ENCODE measurements at places on chromosomes 1 and 21.

DNA sequence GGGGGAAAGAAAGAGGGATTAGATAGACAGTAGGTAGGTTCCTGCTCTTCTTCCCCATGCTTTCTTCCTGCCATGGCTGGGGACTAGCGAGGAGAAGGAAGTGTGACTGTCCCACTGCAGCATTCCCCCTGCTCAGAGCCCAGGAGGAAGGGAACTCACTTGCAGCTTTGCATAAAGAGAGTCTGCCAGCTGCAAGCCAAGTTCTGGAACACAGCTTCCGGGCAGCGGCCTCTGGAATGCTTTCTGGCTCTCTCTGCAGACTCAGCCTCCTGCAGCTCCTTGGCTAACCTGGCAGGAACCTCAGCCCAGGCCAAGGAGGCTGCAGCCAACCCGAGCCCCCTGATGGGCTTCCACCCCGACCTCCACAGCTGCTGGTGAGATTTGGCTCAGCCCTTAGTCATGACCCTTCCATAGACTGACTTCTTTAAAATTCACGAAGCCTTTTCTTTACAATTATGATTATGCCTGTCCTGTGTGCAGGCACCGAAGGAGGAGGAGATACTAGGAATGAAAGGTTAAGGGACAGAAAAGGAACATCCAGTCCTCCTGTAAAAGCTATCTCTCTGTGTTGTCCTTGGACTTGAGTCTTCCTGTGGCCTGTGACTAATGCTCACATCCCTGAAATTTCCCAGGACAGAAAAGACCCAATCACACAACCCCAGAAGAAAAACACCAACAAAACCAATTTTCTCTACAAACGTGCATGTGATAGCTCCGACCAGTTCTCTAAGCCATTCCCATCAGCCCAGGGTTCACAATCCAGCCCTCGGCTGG lies 108.2 kb upstream of the OLIG2 start:
- DNase-seq, result peak; percentile 29

DNA sequence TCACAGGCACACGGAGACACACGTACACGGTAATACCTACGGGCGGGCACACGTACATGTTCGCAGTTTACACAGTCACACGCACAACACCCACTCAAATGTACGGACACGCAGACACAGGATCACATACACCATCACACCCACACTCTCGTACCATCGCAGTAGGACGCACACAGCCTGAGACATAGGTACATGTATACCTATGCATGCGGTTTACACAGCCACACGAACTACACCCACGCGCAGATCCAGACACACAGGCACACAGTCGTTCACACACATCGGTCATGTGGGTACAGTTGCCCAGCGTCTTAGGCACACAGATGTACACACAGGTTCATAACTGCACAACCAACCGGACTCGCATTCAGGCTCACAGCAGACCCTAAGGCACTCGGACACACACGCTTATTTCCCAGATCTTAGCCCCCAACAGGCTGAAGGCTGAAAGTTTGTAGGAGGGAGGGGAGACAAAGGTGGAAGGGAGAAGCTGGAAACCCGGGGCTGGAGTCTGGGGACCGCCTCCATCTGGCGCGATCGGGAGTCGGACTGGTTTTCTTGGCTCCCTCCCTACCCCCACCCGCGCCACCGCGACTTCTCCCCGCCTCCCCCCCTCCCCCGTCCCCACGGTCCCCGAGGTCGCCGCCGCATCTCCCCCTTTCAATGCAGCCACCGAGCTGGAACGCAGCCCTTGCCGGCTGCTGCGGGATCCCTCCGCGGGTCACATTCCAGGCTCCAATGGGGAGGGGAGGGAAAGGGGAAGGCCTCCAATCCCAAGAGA lies 51.9 kb upstream of the SYNC start:
- no peak for DNase-seq

DNA sequence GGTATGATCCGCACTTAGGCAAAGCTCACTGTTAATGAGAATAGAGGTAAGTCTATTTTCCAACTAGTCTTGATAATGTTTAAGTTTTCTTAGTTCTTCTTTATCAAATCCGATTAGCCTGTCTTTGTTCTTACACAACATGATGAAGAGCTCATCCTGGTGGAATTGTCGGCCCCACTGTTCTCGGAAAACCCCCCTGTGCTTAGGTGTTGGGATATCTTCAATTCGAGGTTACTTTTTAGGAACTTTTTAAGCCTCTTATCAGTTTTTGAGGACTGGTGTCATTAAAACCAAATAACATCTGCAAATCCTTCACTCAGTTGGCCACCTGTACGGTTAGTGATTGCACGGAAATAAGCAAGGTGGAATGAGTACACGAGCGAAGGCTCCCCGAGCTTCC lies 60.7 kb upstream of the KIF26B start:
- DNase-seq, result no peak

DNA sequence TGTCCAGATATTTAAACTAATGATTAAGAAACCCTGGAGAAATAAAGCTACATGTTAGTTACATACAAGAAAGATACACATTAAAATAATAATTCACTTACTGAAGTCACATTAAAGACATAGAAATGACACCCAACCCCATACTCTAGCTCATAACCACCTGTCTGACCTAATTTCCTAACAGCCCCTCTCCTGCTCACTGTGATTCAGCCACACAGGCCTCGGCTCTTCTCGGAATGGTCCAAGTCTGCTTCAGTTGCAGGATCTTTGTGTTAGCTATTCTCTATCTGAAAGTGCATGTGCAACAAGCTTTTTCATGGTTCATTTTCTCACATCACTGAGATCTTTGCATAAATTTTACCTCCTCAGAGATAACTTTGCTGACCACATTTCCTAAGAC lies 209.8 kb downstream of the TM2D1 start:
- DNase-seq, result no peak

- no peak for DNase-seq
Observed at GRCh38 chr21:36052860-36053714, 7.2 kb downstream of the SETD4 start.

DNA sequence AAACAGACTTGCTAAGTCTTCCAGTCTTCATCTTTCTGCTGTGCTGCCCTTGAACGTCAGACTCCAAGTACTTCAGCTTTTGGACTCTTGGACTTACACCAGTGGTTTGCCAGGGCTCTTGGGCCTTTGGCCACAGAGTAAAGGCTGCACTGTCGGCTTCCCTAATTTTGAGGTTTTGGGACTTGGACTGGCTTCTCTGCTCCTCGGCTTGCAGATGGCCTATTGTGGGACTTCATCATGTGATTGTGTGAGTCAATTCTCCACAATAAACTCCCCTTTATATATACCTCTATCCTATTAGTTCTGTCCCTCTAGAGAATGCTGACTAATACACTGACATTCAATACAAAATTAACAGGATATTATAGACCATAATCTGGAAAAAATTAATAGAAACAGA lies 628.1 kb downstream of the PLPP3 start:
- DNase-seq, result no peak

DNA sequence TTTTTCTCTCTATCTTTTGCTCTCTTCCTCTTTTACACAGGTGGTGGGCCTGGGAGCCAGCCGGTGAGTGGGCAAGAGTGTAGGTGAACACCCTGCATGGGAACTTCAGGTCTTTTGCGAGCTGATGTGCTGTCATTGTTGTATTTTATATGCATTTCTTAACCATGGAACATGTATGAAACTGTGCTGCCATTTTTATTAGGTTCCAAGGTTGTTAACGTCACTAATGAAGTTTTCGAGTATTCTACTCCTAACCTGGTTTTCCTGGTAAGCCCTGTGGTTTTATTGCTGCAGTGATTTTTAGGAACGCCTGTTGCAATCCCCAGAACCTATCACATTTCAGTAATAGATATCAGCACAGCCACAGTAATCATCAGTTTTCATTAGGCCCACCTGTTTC lies 14.8 kb upstream of the NID1 start:
- no peak for DNase-seq

- DNase-seq, result no peak
Observed at GRCh38 chr1:117372863-117373412, 5.7 kb downstream of the MAN1A2 start.

GRCh38 chr1:78005755-78006154 lies 1.0 kb downstream of the DNAJB4 start:
- DNase-seq, result peak; percentile 43

- DNase-seq, result peak; percentile 93
Observed at GRCh38 chr1:201408176-201408833, 9.2 kb upstream of the LAD1 start.

DNA sequence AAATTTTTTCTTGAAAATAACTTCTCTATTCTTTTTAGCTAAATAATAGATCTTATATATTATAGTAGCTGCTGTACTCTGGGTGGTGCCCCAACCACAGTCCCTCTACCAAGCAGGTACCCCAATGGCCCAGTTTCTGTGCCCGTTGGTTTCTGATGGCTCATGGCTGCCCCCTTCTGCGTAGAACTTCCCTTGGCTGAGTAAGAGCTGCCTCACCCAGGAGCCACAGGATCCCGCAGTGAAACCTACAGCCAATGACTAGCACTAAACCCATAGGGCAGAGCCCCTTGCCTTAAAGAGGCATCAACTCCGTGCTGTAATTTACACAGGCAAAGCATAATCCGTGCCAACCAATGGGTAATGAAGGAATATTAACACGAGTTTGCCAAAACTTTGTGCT lies 247.5 kb downstream of the USH2A start:
- no peak for DNase-seq

- no peak for DNase-seq
Observed at GRCh38 chr21:44656868-44657267, 864 bp upstream of the KRTAP12-3 start.

DNA sequence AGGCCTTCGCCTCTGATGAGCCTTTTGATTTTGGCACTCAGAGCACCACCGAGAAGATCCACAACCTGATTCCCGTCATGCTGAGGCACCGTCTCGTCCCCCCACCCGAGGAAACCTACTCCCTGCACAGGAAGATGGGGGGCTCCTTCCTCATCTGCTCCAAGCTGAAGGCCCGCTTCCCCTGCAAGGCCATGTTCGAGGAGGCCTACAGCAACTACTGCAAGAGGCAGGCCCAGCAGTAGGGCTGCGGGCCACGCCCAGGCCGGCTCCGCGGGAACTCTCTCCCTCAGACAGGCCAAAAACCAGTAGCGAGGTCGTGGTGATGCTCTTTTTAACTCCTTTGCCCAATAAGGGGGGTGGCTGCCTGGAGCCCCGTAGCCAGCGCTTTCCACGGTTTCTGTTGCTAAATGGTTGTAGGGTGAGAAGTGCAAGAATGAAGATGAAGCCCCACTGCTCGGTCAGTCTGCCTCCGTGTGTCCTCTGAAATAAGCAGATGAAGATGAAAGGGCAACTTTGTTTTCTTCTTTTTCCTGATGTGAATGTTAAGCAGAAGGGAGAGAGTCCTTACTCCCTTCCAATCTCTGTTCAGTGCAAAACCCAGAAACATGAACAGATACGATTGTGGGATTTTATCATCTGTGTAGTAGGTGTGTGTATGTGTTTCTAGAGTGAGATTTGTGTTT lies 46.5 kb downstream of the COQ8A start:
- DNase-seq, result no peak

DNA sequence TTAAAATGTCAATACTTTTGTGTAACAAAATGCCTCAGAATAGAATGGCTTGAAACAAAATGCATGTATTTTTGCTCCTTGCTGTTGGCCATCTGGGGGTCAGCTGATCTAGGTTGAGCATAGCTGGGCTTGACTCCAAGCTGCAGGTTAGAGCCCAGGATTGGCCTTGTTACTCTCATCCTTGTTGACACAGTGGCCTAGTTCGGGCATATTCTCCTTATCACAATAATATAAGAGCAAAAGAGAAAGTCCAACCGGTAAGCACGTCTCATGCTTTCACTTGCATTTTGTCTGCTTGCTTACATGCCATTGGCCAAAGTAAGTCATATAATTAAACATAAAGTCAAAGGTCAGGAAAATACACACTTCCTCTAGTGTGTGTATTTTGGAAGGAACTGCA lies 456.2 kb downstream of the KCNT2 start:
- DNase-seq, result no peak

- no peak for DNase-seq
Observed at GRCh38 chr1:90340606-90341005, 345.7 kb downstream of the ZNF326 start.

- peak; percentile 81 for DNase-seq
Observed at GRCh38 chr1:164637461-164638375, 78.7 kb downstream of the PBX1 start.

- no peak for DNase-seq
Observed at GRCh38 chr1:14865106-14865505, 266.6 kb downstream of the KAZN start.

- no peak for DNase-seq
Observed at GRCh38 chr1:28266920-28267322, 7.6 kb downstream of the SESN2 start.

DNA sequence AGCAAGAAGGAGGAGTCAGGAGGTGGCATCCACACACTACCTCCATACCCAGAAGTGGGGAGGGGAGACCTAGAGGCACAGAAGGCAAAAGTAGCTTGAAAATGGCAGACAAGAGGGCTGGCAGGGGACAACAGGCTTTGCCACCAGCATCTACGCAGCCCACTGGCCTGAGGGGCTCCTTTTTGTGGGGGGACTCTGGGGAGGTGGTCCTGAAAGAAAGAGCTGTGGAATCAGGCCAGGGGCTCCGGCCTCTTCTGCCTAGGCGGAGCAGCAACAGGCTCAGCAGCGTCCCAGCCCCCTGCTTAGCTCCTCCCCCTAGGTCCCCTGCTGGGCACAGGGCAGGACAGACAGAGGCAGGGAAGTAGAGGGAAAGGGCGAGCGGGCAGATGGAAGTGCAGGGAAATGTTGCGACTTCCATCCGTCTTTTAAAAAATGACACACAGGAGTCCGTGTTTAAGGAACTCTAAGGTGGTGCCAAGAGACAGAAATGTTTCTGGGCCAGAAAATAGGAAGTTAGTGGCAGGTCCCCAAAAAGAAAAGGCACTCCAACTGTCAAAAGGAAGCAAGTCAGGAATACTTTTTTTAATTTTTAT lies 10.0 kb upstream of the LEFTY2 start:
- no peak for DNase-seq

Measured in GM03348 (cell line).